ENCODE measurements at places on chromosomes 1 and 21.

DNA sequence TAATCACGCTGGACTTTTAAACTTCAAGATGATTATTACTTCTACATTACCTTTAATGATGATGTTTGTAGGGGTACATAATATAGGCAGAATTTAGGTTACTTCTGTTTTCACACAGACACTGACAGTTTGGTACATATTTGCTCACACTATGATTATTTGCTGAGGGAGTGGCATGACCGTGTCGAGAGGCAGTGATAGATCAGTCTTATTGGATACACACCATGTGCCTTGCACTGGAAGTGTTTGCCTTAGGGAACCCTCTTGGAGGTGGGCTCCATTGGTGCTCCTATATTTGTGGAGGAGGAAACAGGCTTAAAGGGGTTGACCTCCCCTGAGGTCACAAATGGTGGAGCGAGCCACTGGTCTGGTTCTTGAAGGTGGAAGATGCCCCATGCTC is 132.1 kb downstream of the PRDM2 start:
- H3K4me3 ChIP-seq = no peak overlapping the region
- peak; percentile 64 for DNase-seq
- H3K4me1 ChIP-seq = peaks cover 13% of the 10 kb centered on the region
- H3K27ac ChIP-seq = no peak overlapping the region
- H3K36me3 ChIP-seq = no peaks in the 10 kb centered on the region

DNA sequence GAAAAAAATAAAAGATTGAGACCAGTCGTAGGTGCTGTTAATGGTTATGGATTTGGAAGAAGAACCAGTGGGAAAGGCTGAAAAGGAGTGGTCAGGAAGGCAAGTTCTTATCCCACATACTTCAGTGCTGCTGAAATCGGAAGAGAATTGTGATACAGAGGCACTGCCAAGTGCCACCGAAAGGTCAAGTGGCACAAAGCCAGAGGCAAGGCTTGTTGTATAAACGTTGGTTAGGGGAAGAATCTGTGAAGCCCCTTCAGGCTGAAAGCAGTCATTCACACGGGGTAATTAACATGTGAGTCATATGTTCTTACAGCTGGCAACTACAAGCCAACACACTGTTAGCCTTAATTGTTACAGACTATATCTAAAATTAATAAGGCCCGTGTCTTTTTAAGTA is 48.8 kb downstream of the ZBTB40 start:
- peaks cover 4% of the 10 kb centered on the region for H3K36me3 ChIP-seq
- H3K4me1 ChIP-seq = peaks cover 30% of the 10 kb centered on the region
- no peak overlapping the region for H3K4me3 ChIP-seq
- H3K27me3 ChIP-seq = no peaks in the 10 kb centered on the region
- DNase-seq = no peak
- no peak overlapping the region for H3K27ac ChIP-seq

- no peak for DNase-seq
- no peak within 1 kb of the TSS for H3K27ac ChIP-seq
- H3K4me1 ChIP-seq = no peaks in the 10 kb centered on the region
- no peak within 1 kb of the TSS for H3K4me3 ChIP-seq
Measured at GRCh38 chr1:186461014-186461413, at the start of gene PDC. TSS of gene PDC (minus strand) at chr1:186461114. CDS start at chr1:186449459, 11,655 bp downstream.

GRCh38 chr1:115669886-115670285 is 28.1 kb downstream of the VANGL1 start:
- H3K4me3 ChIP-seq = no peak overlapping the region
- peak overlapping the region; percentile 56 for H3K27ac ChIP-seq

- no peak for DNase-seq
- H3K4me1 ChIP-seq = peaks cover 17% of the 10 kb centered on the region
- H3K36me3 ChIP-seq = no peaks in the 10 kb centered on the region
- no peak overlapping the region for H3K4me3 ChIP-seq
Measured at GRCh38 chr1:85344256-85344694, 67.8 kb upstream of the BCL10 start.

DNA sequence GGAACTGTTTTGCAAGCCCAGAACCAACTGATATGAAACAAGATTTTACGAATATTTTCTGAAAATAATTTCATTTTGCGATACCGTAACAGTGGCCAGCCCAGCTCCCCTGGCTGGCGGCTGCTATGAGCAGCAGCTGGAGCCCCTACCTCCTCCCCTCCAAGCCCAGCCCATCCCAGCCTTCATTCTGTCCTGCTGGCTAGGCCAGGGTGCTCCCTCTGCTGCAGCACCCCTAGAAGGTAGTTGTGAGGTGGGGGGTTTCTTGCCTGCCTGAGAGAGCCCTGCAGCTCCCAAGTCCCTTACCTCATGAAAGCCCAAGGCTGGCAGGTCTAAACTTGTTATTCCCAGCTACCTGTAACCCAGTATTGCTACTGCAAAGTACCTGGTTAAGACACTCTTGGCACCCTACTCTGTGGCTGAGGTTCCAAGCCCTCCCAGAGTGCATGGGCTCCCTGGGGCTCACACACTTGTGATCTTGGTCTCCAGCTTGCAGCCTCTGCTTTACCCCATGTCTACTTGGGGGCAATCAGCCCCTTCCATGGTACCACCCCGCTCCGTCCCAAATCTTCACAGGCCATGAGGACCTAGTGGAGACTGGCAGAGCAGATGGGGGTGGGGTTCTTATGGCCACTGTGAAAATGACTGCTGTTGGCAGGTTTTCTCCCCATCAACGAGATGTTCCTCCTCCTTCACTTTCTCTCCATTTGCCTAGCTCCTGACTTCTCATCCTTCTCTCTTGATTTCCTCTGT is 239.8 kb downstream of the TRABD2B start:
- H3K4me1 ChIP-seq = peaks cover 31% of the 10 kb centered on the region
- DNase-seq = no peak
- H3K36me3 ChIP-seq = no peaks in the 10 kb centered on the region
- H3K4me3 ChIP-seq = no peak overlapping the region
- no peak overlapping the region for H3K27ac ChIP-seq
- H3K27me3 ChIP-seq = no peaks in the 10 kb centered on the region

- peaks cover 20% of the 10 kb centered on the region for H3K4me1 ChIP-seq
- H3K27me3 ChIP-seq = no peaks in the 10 kb centered on the region
- H3K4me3 ChIP-seq = no peak overlapping the region
- no peak overlapping the region for H3K27ac ChIP-seq
- DNase-seq = no peak
Measured at GRCh38 chr21:38832664-38833063, 26.9 kb downstream of the ETS2 start.

- no peaks in the 10 kb centered on the region for H3K36me3 ChIP-seq
- no peaks in the 10 kb centered on the region for H3K27me3 ChIP-seq
- no peak overlapping the region for H3K4me3 ChIP-seq
- DNase-seq = no peak
- H3K27ac ChIP-seq = no peak overlapping the region
Measured at GRCh38 chr1:153032677-153033308, 1.8 kb downstream of the SPRR1B start.

- DNase-seq = no peak
- no peak overlapping the region for H3K27ac ChIP-seq
- no peaks in the 10 kb centered on the region for H3K4me1 ChIP-seq
- no peak overlapping the region for H3K4me3 ChIP-seq
Measured at GRCh38 chr1:207429963-207430362, 24.2 kb upstream of the CR2 start.

DNA sequence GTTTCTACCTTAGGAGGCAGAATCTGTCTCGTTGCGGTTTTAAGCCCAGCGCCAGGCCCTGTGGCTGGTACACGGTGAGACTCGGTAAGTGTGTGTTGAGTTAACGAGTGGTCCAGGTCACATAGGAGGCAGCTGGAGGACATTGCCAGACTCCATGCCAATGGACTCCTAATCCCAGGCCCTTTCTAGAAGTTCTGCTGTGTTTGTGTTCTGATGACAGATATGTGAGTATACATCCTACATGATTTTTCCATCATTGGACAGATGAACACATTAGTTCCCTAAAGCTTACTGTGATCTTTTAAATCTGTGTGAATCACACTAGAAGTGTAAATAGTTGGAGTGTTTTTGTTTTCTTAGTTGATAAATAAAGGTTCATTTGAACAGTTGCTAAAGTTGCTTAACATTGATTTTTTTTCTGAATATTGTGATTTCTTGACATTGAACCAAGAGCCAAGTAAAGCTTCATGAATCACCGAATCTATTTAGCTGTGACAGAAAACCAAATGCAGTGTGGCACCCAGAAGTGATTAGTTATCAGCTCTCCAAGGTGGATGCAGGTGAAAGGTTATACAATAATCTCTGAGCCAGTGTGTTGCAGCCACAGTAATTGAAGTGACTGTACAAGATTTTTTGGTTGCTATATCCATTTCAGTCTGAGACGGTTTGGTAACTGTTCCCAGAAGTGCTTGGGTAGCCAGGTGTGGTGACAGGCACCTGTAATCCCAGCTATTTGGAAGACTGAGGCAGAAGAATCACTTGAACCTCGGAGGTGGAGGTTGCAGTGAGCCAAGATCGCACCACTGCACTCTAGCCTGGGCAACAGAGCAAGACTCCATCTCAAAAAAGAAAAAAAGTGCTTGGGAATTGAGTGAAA is 46.3 kb downstream of the DOP1B start:
- H3K4me1 ChIP-seq = no peaks in the 10 kb centered on the region
- H3K36me3 ChIP-seq = peaks cover 17% of the 10 kb centered on the region
- no peak for DNase-seq
- H3K4me3 ChIP-seq = no peak overlapping the region
- H3K27me3 ChIP-seq = no peaks in the 10 kb centered on the region

GRCh38 chr1:178665579-178665978 is 59.5 kb upstream of the RALGPS2 start:
- H3K36me3 ChIP-seq = no peaks in the 10 kb centered on the region
- H3K27me3 ChIP-seq = no peaks in the 10 kb centered on the region
- no peak overlapping the region for H3K4me3 ChIP-seq

GRCh38 chr1:29344336-29344735 is 108.0 kb downstream of the PTPRU start:
- H3K4me3 ChIP-seq = no peak overlapping the region
- no peaks in the 10 kb centered on the region for H3K36me3 ChIP-seq
- no peak overlapping the region for H3K27ac ChIP-seq
- no peaks in the 10 kb centered on the region for H3K4me1 ChIP-seq
- DNase-seq = no peak

DNA sequence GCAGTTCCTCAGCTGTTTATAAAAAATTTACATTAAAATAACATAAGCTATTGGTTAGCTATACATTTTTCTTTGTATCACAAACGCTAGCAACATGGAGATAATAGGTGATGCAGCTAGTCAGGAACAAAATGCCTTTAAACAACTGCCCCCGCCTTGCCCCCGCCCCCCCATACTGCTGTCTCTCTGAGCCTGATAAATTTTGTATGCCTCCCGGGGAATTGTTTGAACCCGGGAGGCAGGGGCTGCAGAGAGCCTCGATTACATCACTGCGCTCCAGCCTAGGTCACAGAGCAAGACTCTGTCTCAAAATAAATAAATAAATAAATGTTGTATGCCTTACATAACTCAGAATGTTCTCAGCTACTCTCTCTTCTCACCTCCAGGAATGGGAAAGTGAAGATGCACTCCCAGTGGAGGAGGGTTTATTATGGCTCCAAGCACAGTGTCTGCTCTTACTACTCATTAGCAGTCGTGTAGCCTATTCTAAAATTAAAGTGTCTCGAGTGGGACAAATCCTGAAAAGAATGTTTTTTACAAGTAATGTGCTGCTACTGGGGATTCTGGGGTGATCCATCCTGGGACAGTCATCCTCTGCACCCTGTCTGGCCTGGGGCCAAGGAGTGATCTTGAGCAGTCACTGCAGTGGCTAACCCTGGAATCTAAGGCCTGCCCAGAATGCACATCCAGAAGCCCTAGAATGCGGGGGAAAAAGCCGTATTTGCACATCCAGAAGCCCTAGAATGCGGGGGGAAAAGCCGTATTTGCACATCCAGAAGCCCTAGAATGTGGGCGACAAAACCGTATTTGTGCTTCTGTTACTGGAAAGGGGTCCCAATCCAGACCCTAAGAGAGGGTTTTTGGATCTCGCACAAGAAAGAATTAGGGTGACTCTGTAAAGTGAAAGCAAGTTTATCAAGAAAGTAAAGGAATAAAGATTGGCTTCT is 39.4 kb upstream of the ZNF496 start:
- H3K27me3 ChIP-seq = no peaks in the 10 kb centered on the region
- H3K36me3 ChIP-seq = no peaks in the 10 kb centered on the region
- H3K27ac ChIP-seq = no peak overlapping the region
- H3K4me3 ChIP-seq = no peak overlapping the region
- no peak for DNase-seq
- peaks cover 11% of the 10 kb centered on the region for H3K4me1 ChIP-seq

- H3K27ac ChIP-seq = no peak overlapping the region
- H3K36me3 ChIP-seq = no peaks in the 10 kb centered on the region
- no peak overlapping the region for H3K4me3 ChIP-seq
- DNase-seq = no peak
- H3K4me1 ChIP-seq = no peaks in the 10 kb centered on the region
- H3K27me3 ChIP-seq = no peaks in the 10 kb centered on the region
Measured at GRCh38 chr1:243434594-243434993, 178.8 kb downstream of the SDCCAG8 start.

GRCh38 chr1:118110580-118110979 is 74.4 kb downstream of the SPAG17 start:
- H3K36me3 ChIP-seq = no peaks in the 10 kb centered on the region
- no peak overlapping the region for H3K27ac ChIP-seq
- H3K27me3 ChIP-seq = no peaks in the 10 kb centered on the region
- H3K4me1 ChIP-seq = no peaks in the 10 kb centered on the region

- peak overlapping the region; percentile 42 for H3K27ac ChIP-seq
- H3K36me3 ChIP-seq = no peaks in the 10 kb centered on the region
- no peaks in the 10 kb centered on the region for H3K27me3 ChIP-seq
- H3K4me1 ChIP-seq = peaks cover 62% of the 10 kb centered on the region
- H3K4me3 ChIP-seq = no peak overlapping the region
Measured at GRCh38 chr1:109821221-109821669, 57.5 kb upstream of the EPS8L3 start.

GRCh38 chr1:107976836-107977235 is 11.9 kb upstream of the VAV3 start:
- no peak overlapping the region for H3K27ac ChIP-seq
- no peaks in the 10 kb centered on the region for H3K4me1 ChIP-seq
- H3K27me3 ChIP-seq = no peaks in the 10 kb centered on the region
- H3K4me3 ChIP-seq = no peak overlapping the region

GRCh38 chr1:5053744-5054143 is 399.3 kb downstream of the AJAP1 start:
- H3K4me1 ChIP-seq = no peaks in the 10 kb centered on the region
- DNase-seq = no peak
- no peak overlapping the region for H3K4me3 ChIP-seq
- no peaks in the 10 kb centered on the region for H3K36me3 ChIP-seq

- H3K4me1 ChIP-seq = peaks cover 13% of the 10 kb centered on the region
- H3K27ac ChIP-seq = no peak overlapping the region
- no peak overlapping the region for H3K4me3 ChIP-seq
- no peaks in the 10 kb centered on the region for H3K36me3 ChIP-seq
- no peaks in the 10 kb centered on the region for H3K27me3 ChIP-seq
Measured at GRCh38 chr1:59357645-59358320, 60.9 kb downstream of the FGGY start.

GRCh38 chr1:206430031-206430983 is 40.0 kb upstream of the IKBKE start:
- H3K4me3 ChIP-seq = no peak overlapping the region
- peak overlapping the region; percentile 64 for H3K27ac ChIP-seq
- peaks cover 21% of the 10 kb centered on the region for H3K4me1 ChIP-seq
- H3K36me3 ChIP-seq = peaks cover 40% of the 10 kb centered on the region
- no peaks in the 10 kb centered on the region for H3K27me3 ChIP-seq
- no peak for DNase-seq
